CD4-positive, alpha-beta T cell treated with Interleukin-17A for 1 hour (primary cell): ENCODE measurements at places on chromosomes 6 and 20.

GRCh38 chr6:27242589-27243265, 4.8 kb upstream of the PRSS16 start:
- no peak for DNase-seq

GRCh38 chr6:50087231-50087954, 37.7 kb upstream of the DEFB112 start:
- DNase-seq = no peak

DNA sequence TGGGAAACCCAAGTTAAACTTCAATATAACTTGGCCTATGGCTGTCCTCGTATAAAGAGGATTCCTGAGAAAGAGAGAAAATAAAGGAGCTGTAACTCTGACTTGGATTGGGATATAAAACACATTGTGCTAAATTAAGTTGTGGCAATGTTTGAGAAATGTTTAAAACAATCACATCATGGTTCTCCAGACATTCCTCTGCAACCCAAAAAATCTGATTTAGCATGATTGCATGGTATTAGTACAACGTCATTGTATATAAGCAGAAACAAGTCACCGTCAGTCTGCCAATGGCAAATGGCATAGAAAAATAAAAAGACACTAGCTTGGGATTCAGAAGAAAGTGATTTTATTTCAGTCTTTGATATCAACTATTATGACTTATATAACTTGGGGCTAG, 140.2 kb upstream of the FAM83B start:
- no peak for DNase-seq

GRCh38 chr6:582370-582769, 74.5 kb downstream of the HUS1B start:
- no peak for DNase-seq
